ENCODE measurements at places on chromosomes 11 and 22.
A peak's percentile ranks its signal among the peaks of the same experiment; 100 is the strongest.

DNA sequence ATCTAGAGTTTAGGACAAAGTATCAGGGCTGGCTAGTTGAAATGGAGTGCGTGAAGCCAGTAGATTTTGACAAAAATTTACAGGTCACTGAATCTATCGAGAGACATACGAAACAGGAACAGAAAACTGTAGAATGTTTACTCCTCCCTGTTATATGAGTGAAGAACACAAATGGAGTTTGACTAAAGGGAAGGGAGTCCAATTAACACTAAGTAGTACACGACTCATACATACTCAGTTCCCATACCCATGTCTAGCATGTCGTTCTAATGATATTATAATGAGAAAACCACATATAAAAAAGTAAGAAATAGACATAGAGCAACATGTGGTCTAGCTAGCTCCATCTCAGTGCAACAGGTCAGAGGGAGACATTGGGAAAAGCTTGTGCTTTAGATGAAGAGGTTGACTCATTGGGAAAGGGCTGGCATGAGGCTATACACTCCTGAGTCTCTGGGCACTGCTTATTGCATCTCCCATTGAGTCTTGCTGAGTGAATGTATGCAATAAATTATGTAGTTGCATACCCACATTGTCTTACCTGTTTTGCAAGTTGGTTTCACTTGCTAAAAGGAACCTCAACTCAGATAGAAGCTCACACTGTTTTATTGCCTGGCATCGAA, 43.5 kb downstream of the CD44 start:
- no peak for DNase-seq

DNA sequence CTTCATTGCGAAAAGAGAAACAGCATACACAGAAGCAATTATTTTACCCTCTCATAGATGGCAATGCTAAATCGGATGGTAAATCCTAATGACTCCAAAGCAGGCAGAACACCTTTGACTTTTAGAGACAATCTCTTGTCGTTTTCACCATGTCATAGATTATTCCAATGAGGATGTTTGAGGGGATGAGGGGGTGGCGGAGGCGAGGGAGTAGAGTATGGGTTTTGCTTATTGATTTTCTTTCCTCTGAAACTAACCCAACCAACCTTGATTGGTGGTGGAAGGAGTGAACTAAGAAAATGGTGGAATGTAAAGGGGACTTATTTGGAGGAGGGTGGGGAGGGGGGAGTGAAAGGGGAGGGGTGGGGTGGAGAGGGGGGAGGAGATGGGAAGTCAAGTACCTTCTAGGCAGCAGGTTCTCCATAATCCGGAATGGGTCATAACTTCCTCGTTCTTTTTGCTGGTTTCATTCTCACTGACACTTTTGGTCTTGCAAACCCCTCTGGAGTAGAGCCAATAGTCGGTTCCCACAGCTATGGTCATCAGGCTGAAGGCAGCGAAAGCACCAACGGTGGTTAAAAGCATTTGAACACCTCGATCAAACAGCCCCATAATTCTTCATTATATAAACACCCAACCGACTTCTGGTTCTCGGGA, 1.5 kb downstream of the CACNG2 start:
- DNase-seq: no peak

DNA sequence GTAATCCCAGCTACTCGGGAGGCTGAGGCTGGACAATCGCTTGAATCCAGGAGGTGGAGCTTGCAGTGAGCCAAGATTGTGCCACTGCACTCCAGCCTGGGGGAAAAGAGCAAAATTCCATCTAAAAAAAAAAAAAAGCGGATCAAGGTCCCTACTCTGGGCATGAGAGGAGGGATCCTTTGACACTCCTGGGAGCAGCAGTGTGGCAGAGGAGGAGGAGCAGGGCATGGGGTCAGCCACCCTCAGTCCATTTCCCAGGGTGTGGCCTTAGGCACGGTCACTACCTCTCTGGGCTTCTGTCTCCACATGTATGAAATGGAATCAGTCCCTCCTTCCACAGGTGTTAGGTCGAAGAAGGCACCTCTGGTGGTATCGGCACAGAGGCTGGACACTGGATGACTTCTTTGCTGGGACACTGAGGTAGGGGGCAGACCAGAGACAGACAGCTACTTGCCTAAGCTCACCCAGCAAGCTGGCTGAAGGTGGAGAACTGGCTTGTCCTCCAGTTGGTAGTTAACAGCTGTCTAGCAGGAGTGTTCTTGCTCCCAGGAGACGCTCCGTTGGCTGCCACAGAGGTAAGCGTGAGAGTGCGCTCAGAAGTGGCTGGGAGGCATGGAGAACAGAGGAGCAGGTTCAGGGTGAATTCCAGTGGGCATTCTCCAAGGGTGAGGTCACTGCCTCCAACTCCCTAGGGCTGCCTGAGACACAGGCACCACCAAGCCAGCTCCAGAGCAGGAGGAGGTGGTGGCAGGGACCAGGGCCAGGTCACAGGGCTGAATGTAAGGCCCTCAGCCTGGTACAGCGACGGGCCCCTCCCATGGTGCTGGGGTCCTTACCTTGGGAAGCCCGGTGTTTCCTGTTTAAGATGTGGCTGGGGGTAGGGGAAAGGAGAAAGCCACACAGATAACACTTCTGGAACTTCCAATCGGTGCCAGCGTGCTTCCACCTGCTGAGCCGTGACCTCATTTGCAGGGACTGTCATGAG, 19.5 kb downstream of the TXN2 start:
- no peak for DNase-seq

DNA sequence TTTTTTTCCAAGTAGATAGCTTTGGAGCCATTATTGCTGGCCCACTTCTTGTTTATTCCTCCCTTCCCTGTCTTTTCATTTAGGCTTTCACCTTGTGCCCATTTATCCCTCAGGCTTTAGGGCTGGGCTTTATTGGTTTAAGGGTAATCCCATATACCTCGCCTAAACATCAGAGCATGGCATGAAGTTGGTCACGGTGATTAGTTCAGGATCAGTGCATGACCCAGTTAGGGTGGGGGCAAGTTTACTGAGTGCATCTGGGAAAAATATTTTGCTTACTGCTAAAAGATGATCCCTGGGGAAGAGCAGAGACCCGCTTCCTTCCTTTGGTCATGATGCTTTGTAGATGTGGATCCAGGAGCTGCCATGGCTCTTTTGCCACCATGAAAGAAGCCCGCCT, 153.3 kb upstream of the NECTIN1 start:
- DNase-seq: no peak

DNA sequence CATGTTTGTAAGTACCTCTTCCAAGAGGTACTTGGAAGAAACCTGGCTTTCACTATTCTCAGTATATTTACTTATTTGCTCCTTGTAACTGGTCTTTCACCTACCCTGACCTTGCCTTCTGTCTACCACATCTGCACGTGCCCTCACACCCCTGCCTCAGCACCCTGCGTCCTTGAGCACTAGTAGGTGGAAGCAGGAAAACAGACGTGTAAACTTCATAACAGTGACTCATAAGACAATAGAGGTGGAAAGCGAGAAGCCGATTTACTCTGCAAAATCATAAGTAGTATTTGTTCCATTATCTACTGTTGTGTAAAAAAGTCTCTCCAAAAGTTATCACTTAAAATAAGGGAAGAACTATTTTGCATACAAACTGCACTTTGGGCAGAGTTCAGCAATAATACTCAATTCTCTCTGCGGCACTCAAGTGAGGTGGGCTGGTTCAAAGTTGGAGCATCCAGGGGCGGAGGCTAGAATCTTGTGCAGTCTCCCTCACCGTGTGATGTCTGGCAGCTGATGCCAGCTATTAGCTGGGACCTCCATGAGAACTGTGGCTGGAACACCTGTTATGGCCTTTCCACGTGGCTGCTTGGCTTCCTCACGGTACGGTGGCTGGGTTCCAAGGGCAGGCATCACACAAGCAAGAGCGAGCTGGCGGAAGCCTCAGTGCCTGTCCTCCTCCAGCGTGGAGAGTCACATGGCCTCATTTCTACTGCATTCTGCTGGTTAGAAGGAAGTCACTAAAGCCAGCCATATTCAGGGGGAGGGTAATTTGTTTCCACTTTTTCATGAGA, 30.4 kb downstream of the PACS1 start:
- DNase-seq: peak; percentile 67

- DNase-seq: peak; percentile 59
Observed at GRCh38 chr11:87097582-87097981, 59.8 kb downstream of the TMEM135 start.

- DNase-seq: no peak
Observed at GRCh38 chr11:95671768-95672167, 117.8 kb downstream of the FAM76B start.

DNA sequence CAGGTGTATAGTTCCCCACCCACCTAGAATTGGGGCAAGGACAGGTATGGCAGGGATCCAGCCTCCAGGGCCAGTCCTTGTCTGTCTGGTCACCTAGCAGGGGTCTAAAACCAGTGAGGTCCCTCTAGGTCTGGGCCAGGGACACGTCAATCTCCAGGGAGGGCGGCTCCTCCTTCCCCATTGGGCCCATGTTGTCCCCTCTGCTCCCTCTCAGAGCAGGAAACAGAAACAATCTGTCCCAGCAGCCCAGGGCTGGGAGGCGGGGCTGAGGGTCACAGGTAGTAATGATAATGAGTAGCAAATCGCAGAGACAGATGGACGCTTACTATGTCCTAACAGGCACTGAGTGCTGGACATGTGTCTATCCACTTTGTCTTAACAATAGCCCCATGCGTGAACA, 22.8 kb upstream of the SYT7 start:
- DNase-seq: no peak

DNA sequence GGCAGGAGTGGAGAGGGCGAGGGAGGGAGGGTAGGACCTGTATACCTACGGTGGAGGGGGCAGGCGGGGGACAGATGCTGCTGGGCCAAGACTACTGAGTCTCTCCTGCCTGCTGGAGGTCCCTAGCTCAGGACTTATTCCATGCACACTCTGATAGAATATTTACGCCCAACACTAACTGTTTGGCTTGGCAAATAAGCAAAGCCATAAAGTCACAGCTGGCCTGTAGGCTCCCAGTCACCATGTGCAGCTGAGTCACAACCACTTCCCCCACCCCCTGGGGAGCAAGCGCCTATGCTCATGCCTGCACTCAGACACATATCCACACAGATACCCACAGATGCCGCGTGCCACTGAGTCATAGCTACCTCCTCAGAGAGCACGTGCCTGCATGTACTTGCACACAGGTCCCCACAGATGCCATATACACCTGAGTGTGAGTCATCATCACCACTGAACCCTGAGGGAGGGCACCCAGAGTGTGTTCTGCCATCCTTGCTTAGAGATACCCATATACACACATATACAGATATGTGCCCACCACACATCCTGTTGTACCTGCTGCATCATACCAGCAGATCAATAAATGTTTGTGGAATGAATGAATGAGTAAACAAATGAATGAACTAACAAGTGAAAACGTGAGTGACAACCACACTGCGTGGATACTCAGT, 95.8 kb downstream of the SWAP70 start:
- peak; percentile 84 for DNase-seq

DNA sequence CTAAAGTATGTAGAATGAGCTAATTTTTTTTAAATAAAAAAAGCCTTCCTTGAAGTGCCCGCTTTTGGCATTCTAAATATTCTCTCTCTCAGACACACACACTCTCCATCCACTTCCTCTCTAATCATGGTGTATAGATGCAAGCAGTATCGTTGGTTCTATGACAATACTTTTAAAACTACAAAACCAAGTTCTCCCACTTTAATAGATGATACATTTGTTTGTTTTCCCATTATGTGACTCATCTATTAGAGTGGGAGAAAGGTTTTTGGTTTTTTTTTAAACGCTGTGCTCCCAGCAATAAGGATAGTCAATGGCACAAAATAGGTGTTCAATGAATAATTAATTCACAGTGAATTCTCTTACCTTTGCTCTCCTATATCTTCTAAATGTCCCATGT, 44.6 kb downstream of the FZD4 start:
- DNase-seq: no peak

- no peak for DNase-seq
Observed at GRCh38 chr11:94111241-94111640, 17.4 kb upstream of the PANX1 start.

DNA sequence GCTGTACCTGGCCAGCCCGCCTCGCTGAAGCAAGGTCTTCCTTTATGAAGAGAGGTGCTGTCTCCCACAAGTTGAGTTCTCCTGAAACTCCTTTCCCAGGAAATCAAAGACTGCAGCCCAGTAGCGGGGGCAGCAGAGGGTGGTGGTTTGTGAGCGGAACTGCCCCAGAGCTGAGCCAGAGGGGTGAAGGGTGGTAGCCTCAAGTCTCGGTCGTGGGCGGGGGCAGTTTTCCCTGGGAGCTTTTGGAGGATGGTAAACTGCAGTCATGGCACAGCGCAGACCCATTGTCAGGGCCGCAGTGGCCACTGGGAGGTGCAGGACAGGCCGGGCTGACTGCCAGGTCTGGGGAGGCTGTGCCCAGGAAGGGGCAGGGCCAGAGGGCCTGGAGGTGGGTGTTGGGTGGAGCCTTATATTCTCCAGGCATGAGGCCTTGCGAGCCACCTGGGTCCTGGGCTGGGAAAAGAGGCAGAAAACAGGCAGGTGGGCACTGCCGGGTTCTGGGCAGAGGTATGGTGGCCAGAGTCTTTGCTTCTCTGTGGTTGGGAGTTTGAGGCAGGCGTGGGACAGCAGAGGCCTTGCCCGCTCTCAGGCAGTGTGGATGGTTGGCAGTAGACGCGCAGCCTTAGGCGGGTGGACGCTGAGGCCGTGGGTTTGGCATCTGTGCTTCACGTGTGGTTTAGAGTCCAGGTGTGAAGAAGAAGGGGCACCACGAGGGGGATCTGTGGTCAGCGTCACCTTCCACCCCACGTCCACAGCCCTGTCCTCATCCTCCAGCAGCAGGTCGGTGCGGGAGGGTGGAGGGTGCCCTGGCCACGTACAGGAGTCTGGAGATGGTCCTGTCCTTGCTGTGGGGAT, 1176.4 kb downstream of the BRD1 start:
- no peak for DNase-seq

GRCh38 chr11:64564947-64565889, 25.8 kb upstream of the SLC22A12 start:
- DNase-seq: no peak

- DNase-seq: no peak
Observed at GRCh38 chr22:36334081-36334820, 53.5 kb downstream of the MYH9 start.

GRCh38 chr11:62122076-62122475, 1.7 kb upstream of the INCENP start:
- DNase-seq: no peak

Measured in CD4-positive, alpha-beta T cell treated with Interleukin-4 for 1 hour (primary cell).